ENCODE measurements at places on chromosomes 6 and 20. TPM values are rescaled to one million over a fixed set of nuclear protein-coding genes. Genes with fewer than 3 reads are reported as not detected.

The HLA-DRB5 gene
- 17.9 TPM for total RNA-seq

The HLA-DOA gene
- 4.3 TPM for total RNA-seq

The C6orf52 gene
- total RNA-seq = not detected

The FAM184A gene
- total RNA-seq = 0.20 TPM

- DNase-seq = no peak
Observed at GRCh38 chr6:44278774-44279697, 8.8 kb downstream of the TMEM151B start.

- peak; percentile 81 for DNase-seq
Observed at GRCh38 chr6:29723262-29723665, at the start of gene HLA-F. Gene HLA-F (plus strand): TSS chr6:29723434. CDS start chr6:29723464, 30 bp downstream.

- DNase-seq = no peak
Observed at GRCh38 chr6:73612611-73613010, 41.2 kb downstream of the SLC17A5 start.
